ENCODE measurements at places on chromosomes 7 and 10.

- DNase-seq, result peak; percentile 74
Measured at GRCh38 chr10:12042409-12042796, 206 bp downstream of the UPF2 start.

- peak; percentile 86 for DNase-seq
Measured at GRCh38 chr10:103765981-103766380, 89.4 kb downstream of the SH3PXD2A start.

- no peak for DNase-seq
Measured at GRCh38 chr10:13003759-13004158, 2.2 kb upstream of the CCDC3 start.

DNA sequence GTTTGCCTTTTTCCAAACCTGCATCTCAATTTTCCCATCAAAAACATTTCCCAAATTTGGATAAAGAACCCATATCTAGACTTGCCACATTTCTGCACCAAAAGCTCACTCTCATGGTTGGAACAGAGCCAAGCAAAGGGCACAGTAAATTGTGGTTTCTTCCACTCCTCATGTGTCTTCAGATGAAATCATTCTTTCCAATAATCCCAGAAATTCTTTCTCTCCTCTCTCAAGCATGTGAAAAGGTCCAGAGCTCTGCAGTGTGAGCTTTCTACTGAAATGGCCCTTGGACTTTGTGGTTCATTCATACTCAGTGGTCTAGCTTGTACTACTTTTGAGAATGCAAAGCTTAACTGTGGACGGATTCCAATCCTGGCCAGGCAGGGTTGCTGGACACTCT, 19.8 kb downstream of the PRSS2 start:
- no peak for DNase-seq

DNA sequence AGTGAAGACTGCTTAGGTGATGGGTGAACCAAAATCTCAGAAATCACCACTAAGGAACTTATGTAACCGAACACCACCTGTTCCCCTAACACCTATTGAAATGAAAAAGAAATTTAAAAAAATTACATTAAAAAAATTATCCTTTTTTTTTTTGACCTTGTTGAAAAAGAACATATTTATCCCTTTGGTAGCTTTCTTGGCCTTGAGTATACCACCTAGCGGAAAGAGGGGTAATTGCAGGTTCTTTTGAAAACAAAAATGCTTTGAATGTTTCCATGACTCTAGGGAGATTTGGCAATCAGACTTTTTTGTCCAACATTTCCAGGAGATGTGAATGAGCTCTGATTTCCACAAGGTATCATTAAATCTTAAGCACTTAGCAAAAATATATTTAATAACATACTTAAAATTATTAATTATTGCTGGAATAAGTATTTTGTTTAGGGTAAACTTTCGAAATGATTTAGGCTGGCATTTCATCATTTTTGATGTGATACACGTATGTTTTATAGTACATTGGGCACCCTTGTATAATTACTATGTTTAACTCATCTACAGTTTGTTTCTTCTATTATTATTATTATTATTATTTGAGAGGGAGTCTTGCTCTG, 47.0 kb upstream of the ELMO1 start:
- DNase-seq, result no peak

GRCh38 chr10:101405001-101405400, 51.0 kb downstream of the BTRC start:
- no peak for DNase-seq

DNA sequence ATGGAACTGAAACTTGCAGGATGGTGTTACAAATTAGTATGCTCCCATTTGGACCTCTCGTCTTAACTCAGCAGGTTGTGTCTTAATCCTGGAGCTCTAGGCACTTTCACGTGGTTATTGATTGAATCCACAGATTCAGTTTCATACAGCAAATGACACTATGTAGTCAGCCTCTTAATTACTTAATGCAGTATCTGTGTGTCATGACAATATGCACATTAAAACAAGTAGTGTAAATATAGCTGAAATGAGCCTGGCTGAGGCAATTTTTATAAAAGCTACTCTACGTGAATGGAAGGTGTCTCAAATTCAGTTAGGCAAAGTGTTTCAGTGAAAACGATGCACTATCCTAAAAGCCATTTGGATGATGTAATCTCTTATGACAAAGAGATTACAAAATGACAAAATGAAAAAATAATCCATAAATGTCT, 86.8 kb downstream of the CD36 start:
- DNase-seq, result no peak

GRCh38 chr7:117313582-117313981, 9.3 kb downstream of the WNT2 start:
- no peak for DNase-seq

- no peak for DNase-seq
Measured at GRCh38 chr10:22875581-22875980, 52.3 kb upstream of the ARMC3 start.

Measured in activated T-cell treated with anti-CD3 and anti-CD28 coated beads, Interleukin-2, amount 50 U/mL, for 72 hours (primary cell).